ENCODE measurements at places on chromosomes 1 and 21.

- no peak for DNase-seq
Measured at GRCh38 chr1:167412072-167412471, 106.3 kb downstream of the CD247 start.

DNA sequence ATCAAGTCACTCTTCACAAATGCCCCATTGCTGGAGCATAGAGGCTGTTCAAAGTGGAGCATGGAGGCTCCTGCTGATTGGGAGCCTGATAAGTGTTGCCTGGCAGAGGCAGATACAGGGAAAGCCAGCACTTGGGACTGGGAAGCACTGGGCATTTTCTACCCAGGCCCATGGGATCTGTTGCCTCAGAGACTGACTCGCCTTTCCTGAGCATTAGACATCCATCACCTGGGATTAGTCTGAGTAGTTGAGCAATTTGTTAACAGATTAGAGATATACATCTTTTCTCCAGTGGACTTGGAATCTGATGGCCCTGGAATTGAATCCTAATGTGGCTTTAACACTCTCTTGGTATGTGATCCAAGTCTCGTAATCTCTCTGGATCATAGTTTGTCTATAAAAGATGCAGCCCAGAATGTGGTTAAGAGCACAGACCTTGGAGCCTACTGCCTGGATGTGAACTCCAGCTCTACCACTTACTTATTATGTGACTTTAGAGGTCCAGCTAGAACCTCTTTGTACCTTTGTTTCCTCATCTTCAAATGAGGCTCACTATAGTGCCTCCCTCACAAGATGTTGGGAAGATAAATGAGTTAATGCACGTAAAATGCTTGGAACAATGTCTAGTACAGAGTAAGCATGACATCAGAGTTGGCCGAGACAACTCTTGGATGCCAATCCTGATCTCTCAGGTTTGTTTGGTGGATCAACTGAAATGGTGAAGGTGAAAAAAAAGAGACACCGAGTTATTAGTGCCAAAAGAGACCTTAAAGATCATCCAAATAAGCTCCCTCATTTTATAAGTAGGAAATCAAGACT is 38.3 kb upstream of the NRDC start:
- DNase-seq = no peak

DNA sequence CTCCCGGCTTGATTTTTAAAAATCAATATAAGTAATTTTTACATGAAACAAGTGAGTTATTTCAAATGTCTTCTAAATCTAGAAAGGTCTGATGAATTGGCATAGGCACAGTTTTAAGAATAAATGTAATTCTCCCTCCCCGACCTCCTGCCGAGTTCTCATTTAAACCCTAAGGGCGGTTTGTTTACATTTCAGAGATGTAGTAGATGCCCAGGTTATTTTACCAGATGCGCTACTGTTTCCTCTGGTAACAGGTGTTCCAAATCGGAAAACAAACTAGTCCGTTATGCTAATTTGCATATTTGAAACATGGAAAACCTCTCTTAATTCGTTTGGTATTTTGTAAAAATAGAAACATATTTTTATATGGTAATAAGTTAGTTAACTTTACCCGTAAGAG is 53.8 kb upstream of the CFAP126 start:
- no peak for DNase-seq

GRCh38 chr1:153422450-153423068 is 6.2 kb downstream of the S100A7A start:
- peak; percentile 6 for DNase-seq

DNA sequence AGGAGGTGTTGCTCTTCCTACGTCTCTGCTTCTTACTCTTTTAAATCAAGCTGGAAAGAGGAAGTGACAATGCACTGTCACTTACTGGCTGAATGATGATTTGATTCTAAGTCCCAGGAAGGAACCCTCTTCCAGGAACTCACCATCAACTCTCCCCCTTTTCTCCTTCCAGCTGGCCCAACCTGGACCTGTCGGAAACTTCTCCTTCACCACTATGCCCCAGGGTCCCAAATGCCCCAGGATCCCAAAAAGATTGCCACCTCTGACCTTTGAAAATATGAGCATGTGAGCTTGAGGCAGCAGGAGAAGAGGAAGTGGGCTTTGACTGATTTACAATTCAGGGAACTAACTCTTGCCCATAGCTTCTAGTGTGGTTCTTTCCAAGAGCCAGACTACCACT is 5.3 kb upstream of the ADAMTS5 start:
- DNase-seq = no peak

GRCh38 chr1:58874757-58875755 is 91.2 kb upstream of the JUN start:
- DNase-seq = peak; percentile 68

- no peak for DNase-seq
Measured at GRCh38 chr1:173405281-173405680, 71.9 kb upstream of the PRDX6 start.

DNA sequence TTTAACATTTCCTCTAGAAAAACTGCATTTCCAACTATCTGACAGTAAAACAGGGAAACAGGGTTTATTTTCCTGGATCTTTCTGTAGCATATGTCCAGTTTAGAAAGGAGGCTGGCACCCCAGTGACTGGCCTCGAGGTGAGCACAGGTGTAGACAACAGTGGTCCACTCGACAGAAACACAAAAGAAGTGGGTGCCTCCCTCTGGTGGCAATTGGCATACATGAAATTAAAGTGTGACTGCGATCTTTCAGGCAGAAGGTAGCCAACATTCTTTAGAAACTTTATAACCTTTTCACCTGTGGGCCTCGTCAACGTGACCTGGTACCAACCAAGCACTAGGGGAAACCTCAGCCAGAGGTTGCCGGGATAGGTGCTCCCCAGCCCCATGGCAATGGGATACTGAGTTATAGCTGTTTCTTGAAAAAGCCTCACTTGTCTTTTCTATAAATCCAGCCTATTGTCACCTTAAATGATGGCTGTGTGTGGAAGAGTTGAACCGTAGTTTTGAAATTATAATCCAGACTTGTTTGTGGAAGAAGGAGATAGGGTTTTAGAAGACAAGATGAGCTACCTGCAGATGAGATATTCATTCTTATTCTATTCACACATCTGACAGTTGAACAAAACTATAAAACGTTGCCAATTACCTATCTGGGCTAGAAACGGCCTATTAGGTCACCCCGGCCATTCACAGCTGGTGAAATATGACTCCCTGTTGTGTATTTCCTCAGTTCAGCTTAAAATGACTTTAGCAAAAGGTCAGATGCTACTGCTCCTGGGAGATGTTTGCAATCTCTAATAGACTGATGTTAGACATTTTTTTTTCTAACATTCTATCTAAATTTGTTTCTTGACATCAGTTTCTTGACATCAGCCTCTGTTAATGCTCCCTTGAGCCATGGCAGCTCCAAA is 44.3 kb downstream of the PCP4 start:
- DNase-seq = no peak

GRCh38 chr1:155174324-155175280 is 953 bp downstream of the TRIM46 start:
- DNase-seq = no peak

DNA sequence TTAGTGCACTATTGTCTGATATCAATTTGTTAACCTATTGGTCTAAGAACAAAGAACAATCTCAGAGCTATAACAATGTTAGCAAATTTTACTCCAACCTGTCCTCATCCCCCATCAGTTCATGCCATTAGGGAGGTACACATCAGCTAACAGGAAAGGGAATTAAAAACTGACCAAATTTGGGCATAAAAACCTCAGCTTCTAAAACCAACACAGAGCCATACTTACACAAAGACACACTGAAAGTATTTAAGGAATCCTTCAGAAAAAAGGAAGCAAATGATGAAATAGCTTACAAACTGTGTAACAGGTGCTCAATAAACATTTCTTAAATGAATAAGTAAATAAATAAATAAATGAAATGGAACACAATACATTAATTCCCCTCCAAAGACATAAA is 89.2 kb downstream of the TTLL7 start:
- no peak for DNase-seq

DNA sequence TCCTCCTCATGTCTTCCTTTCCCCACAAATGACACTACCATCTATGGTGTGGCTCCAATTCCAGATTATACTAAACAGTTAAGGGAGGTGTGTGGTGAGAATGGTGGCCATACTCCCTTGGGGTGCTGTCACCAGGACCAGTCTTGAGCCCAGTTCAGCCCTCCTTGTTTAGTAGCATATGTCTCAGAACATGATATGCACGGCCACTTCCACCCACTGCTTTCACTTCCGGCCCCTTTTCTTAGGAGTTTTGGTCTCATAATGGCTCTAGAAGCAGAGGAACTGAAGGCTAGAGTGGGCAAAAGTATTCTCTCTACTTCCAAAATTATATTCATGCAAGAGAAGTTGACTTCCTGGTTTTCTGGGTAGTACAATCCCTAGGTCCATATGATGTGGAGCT is 45.3 kb upstream of the CACNA1E start:
- no peak for DNase-seq

- peak; percentile 44 for DNase-seq
Measured at GRCh38 chr1:157090196-157090647, 9.4 kb downstream of the ETV3L start.

GRCh38 chr1:236348071-236348470 is 46.0 kb upstream of the EDARADD start:
- no peak for DNase-seq

GRCh38 chr1:178942285-178943198 is 71.7 kb upstream of the ANGPTL1 start:
- no peak for DNase-seq

DNA sequence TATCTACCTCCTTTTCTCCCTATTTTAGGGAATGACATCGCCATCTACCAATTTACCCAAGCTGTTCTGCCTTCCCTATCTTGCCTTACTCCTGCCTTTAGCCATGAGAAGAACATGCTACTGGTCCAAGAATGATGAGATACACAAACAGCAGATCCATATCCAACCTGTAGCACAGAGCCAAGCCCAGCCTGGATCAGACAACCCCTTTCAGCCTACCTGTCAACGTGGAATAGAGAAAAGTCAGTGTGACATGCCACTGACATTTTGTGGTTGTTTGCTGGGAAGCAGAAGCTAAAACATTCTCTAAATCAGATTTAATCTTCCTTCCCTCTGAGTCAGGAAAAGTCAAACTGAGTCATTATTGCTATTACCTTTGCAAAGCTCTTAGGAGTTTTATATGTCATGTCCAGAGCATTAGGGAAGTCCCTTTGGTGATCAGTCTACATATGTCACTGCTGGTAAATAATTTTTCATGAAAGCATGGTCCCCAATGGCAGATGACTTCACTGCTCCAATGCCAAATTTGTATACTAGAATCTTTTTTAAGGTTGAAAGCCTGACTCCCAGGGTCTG is 143.1 kb downstream of the TPR start:
- DNase-seq = no peak

GRCh38 chr1:195948123-195948895 is 659.9 kb downstream of the KCNT2 start:
- DNase-seq = no peak

GRCh38 chr1:13817906-13818305 is 117.9 kb downstream of the PRDM2 start:
- no peak for DNase-seq

DNA sequence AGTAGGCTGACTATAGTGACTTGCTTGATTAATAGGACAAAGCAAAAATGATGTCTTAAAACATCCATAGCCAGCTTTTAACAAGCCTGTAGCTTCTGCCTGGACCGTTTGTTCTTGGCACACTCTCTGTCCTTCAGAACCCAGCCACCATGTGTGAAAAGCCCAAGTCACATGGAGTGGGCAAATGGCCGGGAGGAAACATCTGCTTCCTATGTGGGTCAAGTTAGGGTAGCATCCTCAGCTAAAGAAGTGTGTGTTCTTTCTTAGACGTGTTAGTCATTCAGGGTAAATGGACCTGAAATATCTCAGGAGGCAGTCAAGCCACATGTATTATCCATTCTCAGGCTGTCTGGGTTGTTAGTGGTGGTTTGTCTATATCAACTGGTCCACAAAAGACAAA is 23.4 kb downstream of the RD3 start:
- DNase-seq = peak; percentile 26

DNA sequence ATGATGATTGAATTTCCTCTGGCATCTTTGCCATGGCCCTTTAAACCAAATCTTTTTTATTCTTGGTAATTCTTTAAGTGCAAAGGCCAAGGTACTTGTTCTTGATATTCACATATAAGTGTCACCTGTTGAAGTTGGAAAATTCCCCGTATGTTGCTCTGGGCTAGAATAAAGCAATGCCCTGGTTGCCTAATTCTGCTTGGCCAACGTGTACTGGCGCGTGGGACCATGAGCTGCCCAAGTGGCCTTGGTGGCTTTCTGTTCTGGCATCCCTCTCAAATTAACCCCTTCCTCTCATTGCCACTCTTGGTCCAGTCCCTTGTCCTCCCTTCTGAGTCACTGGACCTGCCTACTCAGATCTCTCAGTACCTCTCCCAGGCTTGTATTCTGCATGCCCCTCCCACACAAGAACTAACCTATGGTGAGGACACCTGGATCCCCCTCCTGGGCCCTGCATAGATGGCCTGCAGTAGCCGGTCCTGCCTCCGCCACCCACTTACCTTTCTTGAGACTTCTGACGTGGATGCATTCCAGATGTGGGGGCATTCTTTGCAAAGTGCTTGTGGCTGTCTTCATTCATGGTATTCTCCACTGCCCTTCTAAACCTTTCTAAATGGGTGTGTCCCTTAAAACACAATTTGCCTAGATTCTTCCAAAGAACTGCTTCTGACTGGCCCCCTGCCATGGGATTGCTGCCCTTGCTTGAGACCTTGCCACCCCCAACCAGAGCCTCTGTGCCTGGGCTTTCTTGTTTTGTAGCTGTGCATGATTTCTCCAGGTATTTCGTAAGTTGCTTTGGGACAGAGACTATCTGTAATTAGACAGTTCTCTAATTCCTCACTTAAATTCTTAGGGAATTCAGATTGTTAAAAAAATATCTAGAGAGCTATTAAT is 152.4 kb downstream of the GALNT2 start:
- no peak for DNase-seq

GRCh38 chr1:116938216-116938615 is 28.5 kb downstream of the PTGFRN start:
- DNase-seq = no peak

- no peak for DNase-seq
Measured at GRCh38 chr1:247288341-247288740, 32.5 kb downstream of the VN1R5 start.

DNA sequence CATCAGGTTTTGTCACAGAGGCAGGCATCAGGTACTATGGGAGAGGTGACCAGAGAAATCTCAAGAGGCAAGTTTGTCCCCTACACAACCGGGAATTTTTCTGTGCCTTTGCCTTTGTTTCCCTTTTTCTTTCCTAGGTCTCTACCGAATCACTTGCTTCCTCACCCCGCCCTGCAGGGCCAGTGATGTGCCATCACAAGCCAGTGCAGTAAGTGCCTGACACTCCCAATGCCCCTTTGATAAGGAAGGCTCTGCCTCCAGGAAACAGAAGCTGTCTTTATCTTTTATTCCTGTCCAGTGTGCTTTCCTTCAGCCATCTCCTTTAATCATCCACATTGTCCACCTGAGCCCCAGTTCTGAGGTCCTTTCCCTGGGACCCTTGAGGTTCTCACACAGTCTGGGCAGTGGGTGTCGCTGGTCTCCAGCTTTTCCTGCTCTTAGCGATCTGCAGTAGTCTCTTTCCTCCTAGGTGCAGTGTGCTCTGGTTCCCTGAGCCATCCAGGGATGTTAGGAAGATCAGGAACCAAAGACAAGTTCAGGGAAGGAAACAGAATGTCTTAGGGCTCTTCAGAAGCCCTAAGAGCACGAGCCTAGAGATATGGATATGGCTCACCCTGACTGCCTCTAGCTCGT is 36.6 kb downstream of the GJA5 start:
- no peak for DNase-seq

- DNase-seq = no peak
Measured at GRCh38 chr1:44113095-44113609, 5.5 kb upstream of the KLF17 start.

All from hippocampal formation (tissue), 2 donors.